AML-193 (cell line): ENCODE measurements at places on chromosomes 6 and 20.

- no peak for DNase-seq
These were observed 35.1 kb upstream of the KCNG1 start for GRCh38 chr20:51058017-51058416.

DNA sequence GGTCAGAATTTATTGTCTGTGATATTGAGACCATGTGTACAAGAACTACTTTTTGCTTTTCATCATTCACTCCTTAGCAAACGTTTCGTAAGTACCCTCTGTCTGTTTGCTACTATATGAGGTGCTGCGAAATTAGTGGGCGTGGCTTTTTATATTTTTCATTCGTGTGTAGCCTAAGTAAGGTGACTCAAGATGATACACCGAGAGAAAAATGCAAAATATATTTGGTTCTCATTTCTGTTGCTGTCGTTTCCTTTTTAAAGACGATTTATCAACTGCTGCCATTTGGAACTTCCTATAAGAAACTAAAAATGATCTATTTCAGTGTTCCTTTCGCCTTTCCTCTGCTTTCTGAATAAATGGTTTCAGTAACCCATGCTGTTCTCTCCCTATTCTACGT is 61.2 kb downstream of the VAPB start:
- DNase-seq: no peak

DNA sequence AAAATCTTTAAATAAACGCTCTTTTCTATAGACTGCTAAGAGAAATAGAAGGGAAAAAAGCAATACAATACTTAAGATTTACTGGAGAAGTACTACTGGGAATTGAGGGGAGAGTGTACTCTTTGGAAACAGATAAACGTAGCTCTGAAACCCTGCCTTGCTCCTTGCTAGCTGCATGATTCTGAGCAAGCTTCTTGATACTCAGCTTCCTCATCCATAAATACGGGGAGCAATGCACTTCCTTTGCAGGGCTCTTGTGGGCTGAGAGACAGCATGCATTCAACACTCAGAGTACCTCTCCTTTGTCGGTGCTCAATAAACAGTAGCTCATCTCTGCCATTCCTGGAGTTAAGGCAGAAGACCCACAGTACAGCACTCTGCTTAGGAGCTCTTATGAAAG is 159.7 kb downstream of the BTBD9 start:
- no peak for DNase-seq

- no peak for DNase-seq
These were observed 10.3 kb downstream of the DSE start for GRCh38 chr6:116381000-116381399.

DNA sequence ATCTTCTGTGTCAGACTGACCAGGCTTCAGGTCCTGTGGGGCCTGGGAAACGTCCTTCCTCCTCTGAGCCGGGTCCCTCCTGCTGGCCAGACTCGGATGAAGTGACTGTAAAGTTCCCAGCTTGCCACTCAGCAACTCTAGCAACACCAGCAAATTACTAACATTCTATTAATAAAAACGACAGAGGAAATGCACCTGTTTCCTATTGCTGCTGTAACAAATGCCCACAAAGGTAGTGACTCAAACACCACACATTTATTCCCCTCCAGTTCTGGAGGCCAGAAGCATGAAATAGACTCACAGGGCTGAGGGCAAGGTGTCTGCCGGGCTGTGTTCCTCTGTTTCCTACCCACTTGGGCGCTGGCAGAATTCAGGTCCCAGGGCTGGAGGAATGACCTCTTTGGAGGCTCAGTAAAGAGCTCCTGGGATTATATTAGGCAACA is 48.8 kb downstream of the CTCFL start:
- DNase-seq: peak; percentile 75

DNA sequence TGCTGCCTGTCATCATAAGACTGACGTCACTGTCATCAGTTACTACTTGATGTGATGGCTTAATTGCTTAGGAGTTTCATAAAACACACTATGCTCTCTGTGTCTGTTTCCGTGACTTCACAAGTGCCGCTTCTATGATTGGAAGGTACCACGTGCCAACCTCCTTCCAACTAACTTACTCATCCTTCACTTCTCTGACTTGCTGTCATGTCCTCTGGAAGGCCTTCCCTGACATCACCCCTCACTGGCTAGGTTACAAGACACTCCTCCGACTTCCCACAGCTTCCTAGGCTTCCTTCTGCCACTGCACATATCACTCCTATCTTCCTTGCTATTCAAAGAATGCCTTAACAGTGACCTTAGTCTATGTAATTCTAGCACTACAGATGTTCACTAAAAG is 20.4 kb downstream of the SERINC3 start:
- no peak for DNase-seq

- DNase-seq: no peak
These were observed 123.7 kb downstream of the RCAN2 start for GRCh38 chr6:46367354-46368168.

- DNase-seq: no peak
These were observed 59.0 kb downstream of the SLC23A2 start for GRCh38 chr20:4942331-4942730.

- peak; percentile 91 for DNase-seq
These were observed at the start of gene PCIF1 for GRCh38 chr20:45934586-45935415. PCIF1 (plus strand) TSS chr20:45934683; CDS start chr20:45939000, 4,317 bp downstream.

GRCh38 chr6:122389704-122390372 is 9.6 kb upstream of the HSF2 start:
- no peak for DNase-seq

GRCh38 chr6:154886016-154886415 is 109.1 kb upstream of the TIAM2 start:
- DNase-seq: no peak

DNA sequence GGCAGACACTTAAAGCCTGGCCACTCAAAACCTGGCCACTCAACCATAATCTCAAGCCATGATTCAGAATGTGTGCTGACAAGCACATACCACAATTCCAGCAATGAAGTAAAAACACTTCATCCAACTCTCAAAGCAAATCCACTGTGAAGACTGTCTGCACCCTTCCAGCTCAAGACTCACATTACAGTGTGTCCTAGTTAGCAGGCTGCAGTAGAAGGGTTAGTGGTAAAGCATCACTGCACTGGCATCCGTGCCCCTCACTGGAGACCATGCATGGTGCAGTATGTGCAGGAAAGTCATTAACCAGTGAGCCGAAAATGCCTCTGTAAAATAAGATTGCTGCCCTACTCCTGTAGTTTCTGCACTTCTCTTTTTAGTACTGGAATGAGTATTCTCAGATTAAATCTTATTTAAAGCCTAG is 43.4 kb downstream of the SLC23A2 start:
- DNase-seq: no peak

DNA sequence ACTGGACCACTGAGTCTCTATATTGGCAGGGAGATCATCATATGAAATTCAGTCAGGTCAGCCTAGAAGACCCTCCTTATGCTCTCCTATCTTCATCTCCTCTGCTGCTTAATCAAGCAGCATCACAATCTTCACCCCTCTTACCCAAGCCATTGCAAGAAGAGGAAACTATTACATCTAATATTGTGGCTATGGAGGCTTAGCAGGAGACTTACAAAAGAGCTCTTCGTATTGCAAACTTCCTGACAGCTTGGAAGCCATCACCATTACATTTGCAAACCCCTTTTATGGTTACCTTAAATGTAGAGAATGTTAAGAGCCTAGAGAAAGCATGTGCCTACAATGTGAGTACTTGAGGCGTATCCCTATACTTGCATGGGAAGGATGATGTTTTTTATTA is 87.2 kb upstream of the STXBP5 start:
- DNase-seq: peak; percentile 98

DNA sequence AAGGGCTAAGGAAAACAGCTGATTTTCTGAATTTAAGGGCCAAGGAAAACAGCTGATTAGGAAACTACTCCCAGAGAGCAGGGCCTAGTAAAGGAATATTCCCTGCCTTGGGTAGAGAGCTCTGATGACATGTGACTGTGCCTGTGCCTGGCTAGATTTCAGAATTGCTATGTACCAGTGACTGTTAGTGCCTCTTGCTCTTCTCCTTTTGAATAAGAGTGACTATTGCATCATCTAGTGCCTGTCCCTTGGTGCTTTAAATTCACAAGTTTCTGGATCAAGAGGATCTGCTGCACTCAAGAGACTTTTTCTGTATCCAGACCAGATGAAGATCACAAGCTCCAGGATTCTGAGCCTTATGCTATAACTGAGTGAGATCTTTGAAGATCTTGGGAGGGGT is 332.9 kb downstream of the KIF16B start:
- no peak for DNase-seq

DNA sequence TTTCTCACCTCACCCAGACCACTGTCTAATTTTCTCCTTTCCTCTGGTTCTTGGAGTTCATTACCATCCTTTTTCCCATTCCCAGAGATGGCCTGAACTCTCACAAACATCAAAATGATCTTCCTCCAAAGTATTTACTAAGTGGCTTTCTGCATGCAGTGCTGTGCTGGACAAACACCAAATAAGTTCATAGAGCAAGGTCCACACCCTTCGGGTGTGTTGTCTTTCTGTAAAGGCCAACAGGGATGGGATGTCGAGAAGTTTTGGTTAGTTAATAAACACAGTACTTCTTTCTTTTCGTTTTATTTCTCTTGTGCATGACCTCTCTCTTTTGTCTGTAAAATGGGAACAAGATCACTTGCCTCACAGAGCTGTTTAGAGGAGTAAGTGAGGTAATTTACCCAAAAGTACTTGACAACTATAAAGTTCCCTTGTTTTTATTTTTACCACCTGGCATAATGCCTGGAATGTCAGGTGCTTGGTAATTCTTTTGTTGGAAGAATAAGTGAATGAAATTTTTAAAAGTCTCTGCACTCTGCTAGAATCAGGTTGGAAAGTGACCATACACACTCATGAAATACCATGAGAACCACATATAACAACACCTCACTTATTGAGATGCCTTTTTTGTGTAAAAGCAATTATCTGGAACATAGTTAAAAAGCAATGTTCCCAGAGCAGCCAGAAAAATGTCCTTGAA is 22.8 kb upstream of the CCN6 start:
- DNase-seq: no peak

DNA sequence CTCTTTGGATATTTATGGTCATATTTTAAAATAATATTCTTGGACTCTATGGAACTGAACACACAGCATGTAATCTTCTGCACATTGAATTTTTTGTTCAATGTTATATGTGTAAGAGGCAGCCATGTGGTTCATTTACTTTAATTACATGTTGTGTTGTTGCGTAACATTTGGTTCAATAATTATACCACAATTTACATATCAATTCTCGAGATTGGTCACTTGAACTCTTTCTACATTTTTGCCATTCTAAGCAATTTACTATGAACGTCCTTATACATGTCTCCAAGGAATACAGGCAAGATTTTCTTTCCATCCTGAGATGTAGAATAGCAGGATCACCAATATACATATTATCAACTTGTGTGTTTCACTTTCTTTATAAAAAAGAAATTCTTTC is 18.5 kb upstream of the STMND1 start:
- no peak for DNase-seq

- no peak for DNase-seq
These were observed 125.4 kb downstream of the MAN1A1 start for GRCh38 chr6:119224095-119224701.

DNA sequence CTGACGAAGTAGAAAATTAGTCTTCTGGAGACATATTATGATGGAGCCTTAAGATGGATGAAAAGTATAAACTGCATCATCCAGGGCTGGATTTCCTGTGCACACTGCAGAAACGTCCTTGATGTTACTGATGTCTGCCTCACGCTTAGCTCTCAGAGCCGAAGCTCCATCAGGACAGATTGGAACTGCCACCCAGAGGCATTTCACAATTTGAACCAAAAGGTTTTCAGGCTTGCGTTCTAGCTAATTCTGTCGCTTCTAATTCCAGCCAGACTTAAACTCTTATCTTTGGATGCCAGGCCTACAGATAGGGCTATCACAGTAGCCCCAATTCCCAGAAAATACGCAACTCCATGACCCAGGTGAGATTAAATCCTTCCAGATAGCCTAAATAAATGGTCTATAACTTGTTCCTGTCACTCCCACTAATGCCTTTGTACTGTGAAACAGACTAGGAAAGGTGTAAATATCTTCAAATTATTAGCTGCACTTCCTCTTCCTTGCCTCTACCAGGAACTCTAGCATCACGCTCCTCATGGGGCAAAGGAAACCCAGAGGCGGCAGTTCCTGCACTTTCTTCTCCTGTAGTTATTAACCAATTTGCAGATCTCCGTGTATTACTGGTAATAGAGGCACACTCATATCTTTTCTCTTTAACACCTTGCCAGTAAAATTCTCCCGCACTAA is 634.6 kb downstream of the PRKN start:
- DNase-seq: no peak

DNA sequence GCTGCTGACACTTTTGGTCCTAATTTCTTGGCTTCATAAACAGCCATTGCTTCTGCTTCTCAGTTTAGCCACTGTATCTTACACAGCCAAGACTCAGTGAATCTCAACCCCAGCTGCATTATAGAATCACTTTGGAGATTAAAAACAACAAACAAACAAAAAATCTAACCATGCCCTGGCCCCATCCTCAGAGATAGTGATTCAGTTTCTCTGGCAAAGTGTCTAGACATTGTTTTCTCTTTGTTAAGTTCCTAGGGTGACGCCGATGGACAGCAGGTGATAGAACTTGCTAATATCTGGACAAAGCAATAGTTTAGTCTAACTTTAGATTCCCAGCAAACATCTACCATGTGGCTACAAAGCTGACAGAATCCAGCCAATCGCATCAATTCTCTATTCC is 2.9 kb downstream of the ADGRF5 start:
- DNase-seq: no peak

GRCh38 chr6:5435449-5435848 is 174.1 kb downstream of the FARS2 start:
- no peak for DNase-seq

- no peak for DNase-seq
These were observed 15.2 kb upstream of the MRPS18A start for GRCh38 chr6:43702534-43703440.

DNA sequence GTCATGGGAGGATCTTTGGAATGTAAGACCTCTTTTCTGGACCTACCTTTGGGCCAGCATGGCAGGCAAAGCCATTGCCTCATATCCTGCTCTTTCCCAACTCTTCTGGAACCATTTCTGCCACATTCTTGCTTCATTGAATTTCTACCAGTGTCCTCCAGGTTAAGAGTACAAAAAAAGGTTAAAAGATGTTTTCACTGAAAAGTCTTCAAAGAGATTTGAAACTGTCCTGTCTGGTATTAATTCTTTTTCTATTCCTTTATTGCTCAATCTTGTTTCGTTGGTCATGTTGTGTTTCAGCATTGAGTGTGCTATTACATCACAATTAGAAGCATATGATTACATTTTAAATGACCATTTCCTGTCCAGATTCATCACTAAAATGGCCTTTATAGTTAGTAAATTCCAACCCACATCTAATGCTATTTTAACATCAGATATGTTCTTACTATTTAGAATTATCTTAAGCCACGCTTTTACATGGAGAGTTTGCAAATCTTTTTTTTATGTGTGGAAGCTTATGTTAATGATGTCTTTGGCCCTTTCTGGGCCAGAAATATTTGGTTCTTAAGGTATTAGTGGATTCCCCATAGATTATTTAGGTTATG is 450.9 kb downstream of the GJA1 start:
- no peak for DNase-seq

GRCh38 chr20:14989535-14990290 is 652.3 kb upstream of the FLRT3 start:
- no peak for DNase-seq
